Cortex of kidney (tissue), 1 donor: ENCODE measurements at places on chromosomes 4 and X.

DNA sequence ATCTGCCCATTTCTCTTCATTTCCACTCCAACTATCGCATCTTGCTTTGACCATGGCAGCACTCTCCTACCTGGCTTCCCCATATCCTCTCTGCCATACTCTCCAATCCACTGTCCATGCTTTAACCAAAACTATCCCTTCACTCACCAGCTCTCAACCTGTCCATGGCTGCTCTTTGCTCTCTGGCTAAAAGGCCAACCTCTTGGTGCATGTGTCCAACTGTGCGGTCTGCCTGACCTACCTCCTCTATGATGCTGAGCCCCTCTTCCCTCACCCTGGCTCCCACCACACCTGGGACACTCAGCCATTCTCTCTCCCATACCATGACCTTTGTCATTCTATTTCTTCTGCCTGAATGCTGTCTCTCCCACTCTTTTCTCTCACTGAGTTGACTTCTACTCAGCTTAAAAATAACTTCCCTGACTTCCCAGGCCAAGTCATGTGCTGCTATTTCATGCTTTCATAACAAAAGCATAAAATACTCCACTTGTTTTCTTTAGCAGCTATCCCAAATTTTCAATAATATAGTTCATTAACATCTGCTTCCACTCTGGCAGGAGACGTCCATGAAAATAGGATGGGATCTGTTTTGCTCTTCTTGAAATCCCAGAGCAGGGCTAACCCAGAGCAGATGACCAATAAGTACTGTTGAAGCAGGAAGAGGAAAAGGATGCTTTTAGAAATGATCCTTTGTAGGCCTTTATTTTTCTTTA, 29.8 kb upstream of the KLF3 start:
- DNase-seq = no peak

DNA sequence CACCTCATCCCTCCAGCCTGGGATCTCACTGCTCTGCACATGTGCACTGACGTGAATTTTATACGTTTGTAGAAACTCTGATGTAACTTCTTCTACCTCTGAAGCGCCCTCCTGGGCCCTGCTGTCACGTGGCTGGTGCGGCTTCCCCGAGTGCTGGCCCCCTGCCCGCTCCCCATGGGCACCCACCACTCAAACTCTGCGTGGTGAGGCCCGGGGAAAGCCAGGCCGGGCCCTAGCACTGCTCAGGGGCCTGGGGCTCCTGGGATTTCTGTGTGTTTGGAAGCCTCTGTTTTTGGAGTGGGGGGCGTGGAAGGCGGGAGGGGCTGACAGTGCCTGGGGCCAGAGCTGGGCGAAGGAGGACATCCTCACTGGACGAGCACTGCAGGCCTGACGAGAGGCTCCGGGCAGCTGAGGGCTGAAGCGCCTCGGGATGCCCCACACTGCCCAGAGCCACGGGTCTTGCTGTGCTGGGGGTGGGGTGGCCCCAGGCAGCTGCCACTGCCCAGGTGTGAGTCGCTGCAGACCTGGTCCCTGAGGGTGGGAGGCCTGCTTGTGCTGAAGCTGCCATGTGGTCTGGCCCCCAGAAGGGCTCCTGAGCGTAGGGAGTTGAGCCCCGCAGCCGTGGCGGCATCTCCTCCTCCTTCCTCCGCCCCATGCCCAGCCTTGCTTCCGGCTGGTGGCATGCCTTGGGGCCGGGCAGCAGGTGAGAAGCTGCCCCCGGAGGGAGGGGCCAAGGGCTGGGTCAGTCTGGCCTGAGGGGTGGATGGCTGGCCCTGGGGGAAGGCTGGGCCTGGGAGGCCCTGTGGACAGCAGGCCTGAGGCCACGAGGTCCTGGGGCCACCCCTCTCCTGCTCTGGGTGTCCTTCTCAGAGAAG, 7.7 kb downstream of the NAT8L start:
- no peak for DNase-seq

DNA sequence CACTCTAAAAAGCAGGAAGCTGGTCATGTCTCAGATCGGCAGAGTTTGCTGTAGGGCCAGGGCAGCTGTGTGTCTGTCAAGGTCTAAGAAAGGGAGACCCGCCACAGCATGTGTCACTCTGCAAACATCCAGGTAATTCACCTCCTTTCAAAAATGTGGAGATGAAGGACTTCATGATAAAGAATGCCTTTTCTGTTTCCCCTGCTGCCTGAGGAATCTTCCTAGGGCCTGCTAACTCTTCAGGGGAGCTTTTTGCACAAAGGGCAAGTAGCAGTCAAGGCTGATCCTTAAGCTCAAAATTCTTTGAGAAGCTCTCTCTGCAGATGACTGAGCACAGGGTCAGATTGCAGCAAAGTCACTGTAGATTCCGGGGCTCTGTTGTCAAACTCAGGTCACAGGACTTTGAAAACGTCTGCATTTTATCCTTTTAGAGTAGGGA, 21.1 kb downstream of the RASL11B start:
- DNase-seq = no peak

GRCh38 chr4:8540991-8541390, 39.2 kb upstream of the GPR78 start:
- no peak for DNase-seq

- no peak for DNase-seq
These were observed 36.5 kb downstream of the FGFBP1 start for GRCh38 chr4:15901998-15902397.

DNA sequence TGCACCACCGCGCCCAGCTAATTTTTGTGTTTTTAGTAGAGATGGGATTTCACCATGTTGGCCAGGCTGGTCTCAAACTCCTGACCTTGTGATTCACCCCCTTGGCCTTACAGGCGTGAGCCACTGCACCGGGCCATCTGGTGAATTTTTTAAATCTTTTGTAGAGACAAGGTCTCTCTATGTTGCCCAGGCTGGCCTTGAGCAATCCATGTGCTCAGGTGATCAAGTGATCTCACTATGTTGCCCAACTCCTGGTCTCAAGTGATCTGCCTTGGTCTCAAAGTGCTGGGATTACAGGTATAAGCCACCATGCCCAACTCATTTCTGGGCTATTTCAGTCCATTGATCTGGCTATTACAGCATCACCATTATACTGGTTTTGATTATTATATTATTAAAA, 22.2 kb upstream of the GALNT7 start:
- DNase-seq = no peak

DNA sequence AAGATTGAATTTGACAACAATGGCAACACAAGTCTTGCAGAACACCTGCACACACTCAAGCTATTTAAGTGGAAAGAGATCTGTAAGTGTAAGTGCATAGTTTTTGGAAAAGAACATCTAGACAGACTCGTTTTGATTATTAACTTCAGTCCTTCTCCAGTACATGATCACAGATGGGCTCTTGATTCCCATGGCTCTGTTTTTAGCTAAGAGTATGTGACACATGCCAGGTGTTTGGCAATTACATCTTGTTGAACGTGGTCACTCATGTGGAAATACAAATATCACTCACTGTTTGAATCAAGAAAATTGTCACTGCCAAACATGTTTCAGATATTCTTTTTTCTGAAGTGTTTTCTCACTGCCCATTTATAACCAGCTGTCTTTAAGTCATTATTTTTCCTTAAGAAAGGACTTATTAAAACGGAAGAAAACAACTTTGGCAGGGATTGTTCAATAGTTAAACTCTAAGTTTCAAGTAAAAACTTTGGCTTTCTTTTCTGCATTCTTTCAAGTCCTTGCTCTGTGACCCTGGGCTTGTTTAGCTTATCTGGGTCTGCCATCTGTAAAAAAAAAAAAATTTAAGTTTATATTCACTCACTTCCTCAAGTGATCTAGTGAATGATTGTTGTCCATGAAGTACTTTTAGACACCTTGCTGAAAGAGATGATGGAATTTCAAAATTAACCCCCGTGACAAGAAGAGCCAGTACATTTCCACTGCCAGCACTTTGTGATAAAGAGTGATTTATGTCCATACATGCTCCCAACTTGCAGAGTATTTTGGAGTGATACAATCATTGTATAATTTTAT, 125.4 kb downstream of the ATXN3L start:
- DNase-seq = no peak

DNA sequence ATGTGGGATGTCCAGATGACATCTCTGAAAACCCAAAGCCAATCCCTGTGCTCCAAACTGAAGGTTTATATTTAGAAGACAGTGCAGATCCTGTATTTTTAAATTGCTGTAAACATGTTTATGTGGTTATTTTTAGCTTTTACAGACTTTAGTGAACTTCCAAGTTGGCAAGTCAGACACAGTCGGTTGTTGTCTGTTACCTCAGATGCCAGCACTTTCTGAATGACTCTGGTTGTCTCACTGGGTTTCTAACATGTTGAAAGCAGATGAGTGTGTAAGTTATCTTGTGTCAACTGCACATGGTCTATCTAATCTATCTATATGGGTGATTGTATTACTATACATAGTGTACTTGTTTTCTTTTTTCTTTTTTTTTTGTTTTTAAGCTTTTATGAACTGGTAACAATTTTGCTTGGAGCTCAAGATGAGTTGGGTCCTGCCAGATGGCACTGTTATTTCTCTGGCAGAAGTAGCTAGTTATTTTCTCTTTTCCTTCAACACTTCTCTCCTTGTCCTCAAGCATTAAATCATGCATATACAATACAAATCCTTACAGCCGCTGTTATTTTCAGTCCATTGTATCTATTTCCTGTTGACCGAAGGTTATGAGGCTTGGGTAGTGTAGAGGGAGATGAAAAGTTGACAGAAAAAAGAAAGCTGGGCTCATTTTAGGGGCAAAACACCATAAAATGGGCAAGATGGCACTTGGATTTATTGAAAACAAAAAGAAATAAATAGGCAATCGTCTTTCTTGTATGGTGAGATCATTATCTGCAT, 66.3 kb downstream of the GAB1 start:
- DNase-seq = no peak

- no peak for DNase-seq
These were observed 62.2 kb upstream of the FRMPD4 start for GRCh38 chrX:12076046-12076445.

DNA sequence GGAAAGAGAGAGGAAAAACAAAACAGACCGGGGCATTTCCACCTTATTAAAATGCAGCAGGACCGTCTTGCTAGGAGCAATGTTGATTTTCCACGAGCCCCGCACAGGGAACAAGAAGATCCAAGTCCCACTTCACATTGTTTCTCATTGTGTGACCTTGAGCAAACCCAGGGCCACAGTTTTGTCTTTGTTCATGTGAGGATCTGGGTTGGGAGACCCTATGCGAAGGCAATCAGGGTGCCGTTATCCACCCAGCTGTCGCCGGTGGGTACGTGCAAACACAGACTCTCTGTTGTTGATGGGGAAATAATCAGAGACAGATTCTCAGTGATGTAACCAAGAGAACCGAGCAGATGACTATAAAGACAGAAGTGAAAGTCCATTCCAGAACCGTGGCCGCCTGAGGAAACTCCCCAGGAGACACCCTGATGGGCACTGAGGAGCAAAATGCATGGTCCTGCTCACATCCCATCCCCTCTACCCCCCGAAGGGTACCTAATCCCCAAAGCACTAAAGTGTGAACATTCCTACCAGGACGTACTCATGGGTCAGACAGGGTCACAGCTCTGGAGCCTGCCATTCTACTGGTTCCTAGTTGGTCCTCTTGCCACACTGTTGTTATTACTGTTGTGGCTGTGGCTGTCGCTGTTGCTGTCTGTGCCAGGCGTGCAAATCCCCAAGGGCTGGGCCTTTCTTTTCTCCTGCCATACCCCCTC, 102.7 kb upstream of the RBPJ start:
- no peak for DNase-seq

GRCh38 chrX:132968296-132968949, 10.0 kb upstream of the HS6ST2 start:
- DNase-seq = no peak

GRCh38 chrX:130669233-130669632, 233.8 kb downstream of the ENOX2 start:
- no peak for DNase-seq

- DNase-seq = no peak
These were observed 991.3 kb downstream of the FSTL5 start for GRCh38 chr4:161172396-161173026.

- DNase-seq = no peak
These were observed 240.1 kb upstream of the NOCT start for GRCh38 chr4:138775489-138775888.

DNA sequence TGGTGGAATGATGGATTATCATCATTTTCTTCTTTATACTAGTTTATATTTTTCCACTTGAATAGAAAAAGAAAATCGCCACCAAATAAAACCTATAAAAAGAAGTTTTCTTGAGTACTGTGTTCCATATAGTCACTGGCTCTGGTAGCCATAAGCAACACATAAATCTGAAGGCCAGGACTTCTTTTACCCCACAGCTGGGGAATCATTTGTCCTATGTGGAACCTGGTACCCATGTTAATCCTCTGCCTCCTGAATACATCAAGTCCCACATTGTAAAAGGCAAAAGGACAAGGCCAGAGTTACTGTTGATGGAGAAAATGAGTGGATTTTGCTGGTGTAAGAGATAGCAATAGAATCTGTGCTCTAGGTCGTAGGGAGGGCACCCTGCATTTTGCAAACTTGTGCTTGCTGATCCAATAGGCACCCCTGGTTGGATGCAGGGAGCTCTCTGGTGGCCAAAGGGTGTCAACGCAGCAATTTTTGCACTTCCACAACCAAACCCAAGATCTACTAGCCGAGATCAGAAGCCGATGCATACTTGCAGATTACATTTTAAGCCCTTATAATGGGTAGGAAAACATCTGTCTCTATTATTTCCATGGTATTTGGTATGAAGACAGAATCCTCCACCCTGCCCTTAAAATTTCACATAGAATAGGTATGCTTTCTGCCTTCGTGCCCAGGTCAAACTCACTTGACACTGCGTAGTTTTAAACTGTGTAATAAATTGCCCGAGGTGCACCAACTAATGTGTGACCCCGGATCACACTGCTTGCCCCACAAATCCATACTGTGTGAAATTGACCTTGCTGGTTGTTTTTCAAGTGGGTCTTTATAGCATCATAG, 146.2 kb upstream of the SCML1 start:
- DNase-seq = no peak

DNA sequence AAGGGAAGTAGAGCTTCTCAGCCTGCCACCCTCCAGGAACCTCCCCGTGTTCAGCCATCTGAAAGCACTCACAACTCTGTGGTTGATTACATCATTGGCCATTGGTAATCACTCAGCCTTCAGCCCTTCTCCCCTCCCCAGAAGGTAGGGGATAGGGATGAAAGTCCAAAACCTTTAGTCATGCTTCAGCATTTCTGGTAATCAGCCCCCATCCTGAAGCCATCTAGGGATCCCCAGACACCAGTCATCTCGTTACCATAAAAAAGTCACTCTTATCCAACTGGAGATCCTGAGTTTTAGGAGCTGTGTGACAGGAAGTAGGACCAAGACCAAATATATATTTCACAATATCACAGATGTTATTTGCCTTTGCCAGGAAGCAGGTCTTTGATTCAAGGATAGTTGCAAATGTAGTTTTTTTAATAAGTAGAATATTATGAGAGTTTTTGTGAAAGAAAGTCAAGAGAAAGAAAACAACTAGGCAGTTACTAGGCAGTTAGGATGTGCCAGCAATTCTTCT, 364.6 kb upstream of the NOCT start:
- DNase-seq = no peak

DNA sequence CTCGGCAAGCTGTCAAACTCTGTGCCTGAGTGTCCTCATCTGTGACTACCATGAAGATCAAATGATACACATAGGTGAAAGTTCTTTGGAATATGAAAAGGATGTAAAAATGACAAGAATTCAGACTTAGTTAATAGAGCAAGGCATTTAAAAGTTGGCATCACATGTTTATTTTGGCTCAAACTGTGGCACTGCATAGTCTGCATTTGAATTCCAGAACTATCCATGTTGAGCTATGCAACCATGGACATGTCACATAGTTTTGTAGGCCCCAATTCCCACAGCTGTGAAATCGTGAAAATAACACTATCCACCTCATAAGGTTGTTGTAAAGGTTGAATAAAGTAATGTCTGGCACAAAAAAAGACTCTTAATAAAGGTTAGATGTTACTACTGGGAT, 33.9 kb downstream of the AFF2 start:
- no peak for DNase-seq
